ENCODE measurements at places on chromosomes 3 and 15. TPM values are rescaled to one million over a fixed set of nuclear protein-coding genes. Genes with fewer than 3 reads are reported as not detected.

- no peak for DNase-seq
These were observed 87.9 kb upstream of the ZPLD1 start for GRCh38 chr3:102346897-102347296.

- no peak for DNase-seq
These were observed 235.1 kb downstream of the CD47 start for GRCh38 chr3:107855710-107856109.

- DNase-seq, result no peak
These were observed 232.0 kb upstream of the HES1 start for GRCh38 chr3:193903966-193904365.

GRCh38 chr15:68515371-68516095 is 63.3 kb upstream of the CORO2B start:
- no peak for DNase-seq

The EFCC1 gene
- total RNA-seq, result 2.4 TPM

Data from Right ventricle myocardium superior (tissue), 1 donor.